Endothelial cell (in vitro differentiated cells): ENCODE measurements at places on chromosomes 13 and 19.
A peak's percentile ranks its signal among the peaks of the same experiment; 100 is the strongest.

- DNase-seq: peak; percentile 75
Observed at GRCh38 chr13:35720690-35721554, 244.4 kb upstream of the MAB21L1 start.

DNA sequence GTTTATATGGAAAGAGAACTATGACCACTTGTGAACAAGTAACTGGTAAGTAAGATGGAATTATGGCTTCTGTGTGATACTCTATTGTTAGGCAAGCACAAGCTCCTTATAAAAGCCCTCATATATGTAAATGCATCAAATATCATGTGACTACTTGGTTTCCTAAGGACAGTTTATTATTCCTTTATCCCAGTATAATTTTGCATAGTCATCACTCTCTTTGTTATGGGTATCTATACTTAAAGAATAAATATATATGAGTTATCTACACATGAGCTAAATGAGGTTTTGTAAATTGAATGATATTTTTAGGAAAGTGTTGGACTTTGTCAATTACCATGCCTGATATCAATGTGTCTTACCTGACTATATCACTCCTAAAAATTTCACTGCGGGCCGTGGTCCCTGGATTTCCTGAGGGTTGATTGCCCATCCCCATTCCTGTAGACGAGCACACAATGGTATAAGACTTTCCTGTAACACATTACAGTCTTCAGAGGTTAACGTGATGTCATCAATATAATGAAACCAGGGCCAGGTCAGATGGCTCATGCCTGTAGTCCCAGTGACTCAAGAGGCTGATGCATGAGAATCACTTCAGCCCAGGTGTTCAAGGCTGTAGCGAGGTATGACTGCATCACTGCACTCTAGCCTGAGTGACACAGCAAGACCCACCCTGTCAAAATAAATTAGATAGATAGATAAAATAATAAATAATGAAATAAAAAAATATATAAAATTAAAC, 20.7 kb downstream of the ZNF844 start:
- DNase-seq: no peak

- peak; percentile 85 for DNase-seq
Observed at GRCh38 chr13:51844862-51845573, at the start of gene TMEM272. TMEM272 (minus strand) TSS chr13:51845177; CDS start chr13:51838530, 6,647 bp downstream.

- DNase-seq: no peak
Observed at GRCh38 chr19:41299755-41300089, 10.2 kb upstream of the CCDC97 start.

- no peak for DNase-seq
Observed at GRCh38 chr19:28523619-28524018, 689.3 kb downstream of the UQCRFS1 start.

GRCh38 chr19:31214997-31215396, 134.2 kb downstream of the TSHZ3 start:
- no peak for DNase-seq

DNA sequence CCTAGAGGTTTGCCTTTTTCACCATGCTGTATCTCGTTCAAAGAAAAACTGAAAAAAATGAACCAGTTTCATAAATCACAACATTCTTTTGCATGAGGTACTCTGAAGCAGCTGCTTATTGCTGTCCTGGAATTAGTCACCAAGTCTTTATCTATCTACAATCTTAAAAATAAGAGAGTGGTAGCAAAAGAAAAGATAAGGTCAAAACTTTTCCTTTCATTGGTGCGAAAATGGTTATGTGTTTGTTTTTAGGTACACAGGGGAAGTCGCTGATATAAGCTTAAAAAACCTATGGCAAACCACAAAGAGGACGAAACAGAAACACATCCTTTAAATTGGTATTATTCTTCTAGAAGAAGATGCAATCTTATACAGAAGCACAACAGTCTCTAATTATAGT, 20.7 kb downstream of the OBI1 start:
- DNase-seq: no peak

DNA sequence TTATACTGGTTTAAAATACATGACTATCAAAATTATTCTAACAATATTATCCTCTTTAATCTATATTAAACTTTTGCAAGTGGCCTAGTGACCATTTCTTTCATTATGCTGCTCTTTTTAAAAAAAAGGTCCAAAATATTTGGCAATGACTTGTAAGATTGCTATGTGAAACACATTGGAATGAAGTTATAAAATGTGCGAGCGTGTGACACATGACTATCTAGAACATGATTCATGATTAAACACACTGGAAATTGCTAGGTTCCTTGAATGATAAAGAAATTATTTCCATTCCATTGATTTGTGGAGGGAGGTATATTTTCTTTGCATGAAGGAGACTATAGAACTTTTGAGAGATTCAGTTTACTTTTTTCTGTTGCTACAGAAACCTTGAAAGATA, 739.1 kb downstream of the DIAPH3 start:
- DNase-seq: no peak

GRCh38 chr13:40368127-40368891, 298.1 kb downstream of the FOXO1 start:
- DNase-seq: no peak

DNA sequence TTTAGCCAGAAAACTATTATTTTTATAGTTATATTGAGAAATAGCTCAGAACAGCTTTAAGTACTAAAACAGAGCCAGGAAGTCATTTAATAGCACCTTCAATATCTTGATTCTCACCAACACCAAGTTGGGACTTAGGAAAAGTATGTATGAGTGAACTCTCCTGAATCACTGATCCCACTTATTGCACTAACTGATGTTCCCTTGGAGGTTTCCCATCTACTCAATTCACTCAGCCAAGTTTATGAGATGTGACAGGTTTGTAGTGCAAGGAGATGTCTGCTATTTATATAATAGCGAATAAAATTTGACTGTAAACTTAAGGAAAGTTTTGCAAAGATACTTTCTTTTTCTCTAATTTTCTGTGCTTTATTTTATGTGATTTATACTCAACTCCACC, 1147.6 kb upstream of the PCDH20 start:
- no peak for DNase-seq

GRCh38 chr19:42467183-42467760, 24.5 kb upstream of the CXCL17 start:
- no peak for DNase-seq

GRCh38 chr13:39159393-39159792, 121.1 kb downstream of the NHLRC3 start:
- no peak for DNase-seq

DNA sequence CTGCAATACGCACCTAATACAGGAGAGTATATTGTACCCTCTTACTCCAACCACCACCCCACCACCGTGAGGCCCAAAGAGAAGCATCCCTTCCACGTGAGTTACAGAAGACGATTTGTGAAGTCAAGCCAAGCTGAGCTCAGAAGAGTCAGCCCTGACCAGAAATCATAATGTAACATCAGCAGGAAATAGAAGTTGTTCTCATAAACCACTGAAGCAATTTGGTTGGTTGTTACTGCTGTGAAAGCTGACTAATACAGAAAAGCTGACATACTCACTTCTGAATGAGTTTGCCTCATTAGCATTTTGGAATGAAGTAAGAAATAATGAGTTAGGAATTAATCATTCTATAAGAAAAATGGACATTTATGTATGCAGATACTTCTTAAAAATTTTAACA, 749.4 kb upstream of the SLC10A2 start:
- DNase-seq: no peak

DNA sequence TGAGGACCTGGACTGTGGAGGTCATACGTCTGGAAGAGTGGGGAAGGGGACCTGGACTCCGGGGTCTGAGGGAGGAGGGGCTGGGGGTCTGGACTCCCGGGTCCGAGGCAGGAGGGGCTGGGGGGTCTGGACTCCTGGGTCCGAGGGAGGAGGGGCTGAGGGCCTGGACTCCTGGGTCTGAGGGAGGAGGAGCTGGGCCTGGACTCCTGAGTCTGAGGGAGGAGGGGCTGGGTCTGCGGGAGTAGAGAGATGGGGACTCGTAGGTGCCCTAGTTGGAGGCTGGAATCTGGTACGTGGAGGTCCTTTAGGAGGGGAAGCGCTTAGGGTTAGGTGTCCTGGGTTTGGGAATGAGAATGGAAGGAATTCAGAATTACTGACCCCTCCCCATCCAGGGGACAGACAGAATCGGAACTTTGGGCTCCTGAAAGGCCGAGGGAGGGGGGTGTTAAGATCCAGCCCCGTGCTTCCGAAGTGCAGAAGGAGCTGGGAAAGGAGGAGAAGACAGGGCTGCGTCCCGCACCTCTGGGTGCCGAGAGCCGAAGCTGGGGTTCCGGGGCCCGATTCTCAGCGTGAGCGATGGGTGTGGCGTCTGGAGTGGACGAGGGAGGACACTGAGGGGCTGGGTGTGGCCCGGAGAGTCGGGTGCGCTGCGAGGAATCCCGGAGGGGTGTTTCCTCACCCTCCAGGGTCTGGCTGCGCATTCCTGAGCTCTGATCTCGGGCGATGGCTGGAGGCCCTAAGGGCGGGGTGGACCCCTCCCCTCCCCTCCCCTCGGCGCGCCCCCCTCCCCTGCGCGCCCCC, 608 bp downstream of the MYADM start:
- peak; percentile 57 for DNase-seq

DNA sequence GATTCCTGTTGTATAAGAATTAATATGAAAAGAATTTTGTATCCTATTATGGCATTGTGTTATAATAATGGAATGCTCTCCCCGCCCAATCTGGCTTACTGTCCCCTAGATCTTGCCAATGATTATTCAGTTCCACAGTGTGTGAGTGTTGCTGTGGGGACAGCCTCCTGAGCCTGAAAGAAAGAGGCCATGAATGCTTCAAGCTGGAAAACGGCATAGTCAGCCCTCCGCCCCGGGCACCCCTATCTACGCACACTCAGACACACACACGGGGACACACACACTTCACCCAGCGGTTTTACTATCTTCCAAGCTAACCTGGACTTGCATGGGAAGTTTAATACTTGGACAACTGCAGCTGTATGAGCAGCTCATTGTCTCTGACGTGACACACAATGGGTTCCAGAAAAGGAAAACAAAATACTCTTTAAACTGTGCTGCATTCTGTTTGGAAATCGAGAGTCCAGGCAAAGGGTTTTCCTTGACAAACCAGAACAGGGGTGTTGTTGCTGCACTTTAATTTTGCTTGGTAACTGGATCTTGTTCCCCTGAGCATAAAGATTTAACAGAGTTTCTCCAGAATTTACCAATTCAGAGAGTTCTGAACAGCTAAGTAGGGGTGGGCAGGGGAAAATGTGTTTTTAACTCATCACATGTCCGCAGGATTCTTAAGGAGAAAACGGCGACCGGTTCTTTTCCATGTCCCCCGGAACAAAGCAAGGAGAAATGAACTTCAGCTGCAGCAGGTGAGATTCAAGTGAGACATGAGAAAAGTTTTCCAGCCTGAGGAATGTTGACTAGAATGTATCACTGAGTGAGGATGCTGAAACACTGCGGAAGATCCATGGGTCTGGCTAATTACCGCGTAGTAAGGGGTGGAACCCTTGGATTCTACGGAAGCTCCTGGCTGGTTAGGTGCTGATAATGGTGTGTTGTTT, 472.9 kb downstream of the FOXO1 start:
- DNase-seq: no peak

DNA sequence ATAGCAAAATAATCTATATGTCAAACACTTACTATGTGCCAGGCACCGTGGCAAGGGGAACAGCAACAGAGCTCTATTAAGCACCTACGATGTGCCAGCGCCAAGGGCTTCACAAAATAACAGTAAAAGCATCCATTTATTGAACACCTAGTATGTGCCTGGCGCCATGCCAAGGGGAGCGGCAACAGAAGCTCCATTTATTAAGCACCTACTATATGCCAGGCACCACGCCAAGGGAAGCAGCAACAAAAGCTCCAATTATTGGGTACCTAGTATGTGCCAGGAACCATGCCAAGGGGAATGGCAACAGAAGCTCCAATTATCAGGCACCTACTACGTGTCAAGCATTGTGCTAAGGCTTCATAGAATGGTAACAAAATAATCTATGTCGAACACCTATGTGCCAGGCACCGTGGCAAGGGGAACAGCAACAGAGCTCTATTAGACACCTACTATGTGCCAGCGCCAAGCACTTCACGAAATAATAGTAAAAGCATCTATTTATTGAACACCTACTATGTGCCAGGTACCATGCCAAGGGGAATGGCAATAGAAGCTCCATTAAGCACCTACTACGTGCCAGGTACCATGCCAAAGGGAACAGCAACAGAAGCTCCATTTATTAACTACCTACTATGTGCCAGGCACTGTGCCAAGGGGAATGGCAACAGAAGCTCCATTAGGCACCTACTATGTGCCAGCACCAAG, 107.7 kb downstream of the PTPRS start:
- DNase-seq: no peak

- no peak for DNase-seq
Observed at GRCh38 chr19:40592170-40592569, 9.0 kb upstream of the LTBP4 start.

- no peak for DNase-seq
Observed at GRCh38 chr19:16919496-16919895, 30.7 kb downstream of the F2RL3 start.

DNA sequence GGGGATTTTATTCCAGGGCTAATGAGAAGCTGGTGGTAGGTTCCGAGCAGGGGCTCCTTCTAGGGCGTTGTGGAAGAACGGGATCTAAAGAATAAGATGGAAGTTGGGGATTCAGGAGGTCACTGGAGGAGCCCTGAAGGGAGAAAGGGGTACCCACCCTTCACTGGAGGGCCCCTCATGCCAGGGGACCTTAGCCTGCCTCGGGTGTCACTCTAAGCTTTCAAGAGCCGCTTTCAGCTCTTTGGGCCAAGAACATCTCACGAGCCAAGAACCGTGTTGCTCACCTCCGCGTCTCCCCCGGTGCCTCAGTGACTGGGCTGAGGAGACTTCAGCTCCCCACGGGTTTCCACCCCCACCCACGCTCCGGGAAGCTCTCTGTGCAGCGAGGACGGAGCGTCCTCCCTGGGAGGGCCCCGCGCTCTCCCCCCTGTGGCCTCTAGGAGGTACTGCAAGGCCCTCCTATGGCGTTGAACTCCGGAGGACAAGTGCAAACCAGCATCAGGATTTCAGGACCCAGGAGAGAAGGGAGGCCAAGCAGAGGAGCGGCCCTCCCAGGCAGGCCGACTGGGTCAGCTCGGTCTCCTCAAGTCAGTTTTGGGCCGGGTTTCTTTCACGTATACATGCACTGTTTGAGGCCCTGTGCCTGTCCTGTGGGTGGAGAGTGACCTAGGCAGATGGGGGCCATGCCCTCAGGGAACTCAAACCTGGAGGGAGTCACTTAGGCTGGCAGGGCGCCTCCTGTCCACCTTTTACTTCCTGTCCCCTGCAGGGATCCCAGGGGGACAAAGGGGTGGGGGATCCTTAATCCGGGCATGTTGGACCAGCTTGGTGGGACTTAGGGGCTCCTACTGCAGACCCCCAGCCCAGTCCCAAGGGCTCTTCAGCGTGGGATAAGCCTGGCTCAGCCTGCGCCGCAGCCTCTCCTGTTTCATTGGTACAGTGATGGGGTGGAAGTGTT, 5.1 kb upstream of the KRTDAP start:
- peak; percentile 68 for DNase-seq

DNA sequence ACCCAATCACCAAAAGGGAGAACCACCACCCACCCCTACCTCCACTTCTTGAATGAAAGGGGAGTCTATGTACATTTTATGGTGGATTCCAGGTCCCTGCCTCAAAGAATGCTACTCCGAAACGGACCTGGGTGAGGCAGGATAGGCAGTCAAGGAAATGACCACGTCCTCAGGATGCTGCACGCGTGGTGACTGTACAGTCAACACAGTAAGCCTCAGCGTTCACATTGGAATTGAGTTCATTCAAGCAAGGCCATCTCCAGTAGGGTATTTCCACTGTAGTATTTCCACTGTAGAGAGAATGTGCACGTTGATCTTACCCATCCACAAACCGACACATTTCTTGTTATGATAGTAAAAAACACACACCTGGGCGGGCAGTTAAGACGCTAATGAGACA, 16.9 kb downstream of the ZSCAN5C start:
- DNase-seq: peak; percentile 11
